Prostate gland (tissue), 2 donors: ENCODE measurements at places on chromosomes 5 and 9.

DNA sequence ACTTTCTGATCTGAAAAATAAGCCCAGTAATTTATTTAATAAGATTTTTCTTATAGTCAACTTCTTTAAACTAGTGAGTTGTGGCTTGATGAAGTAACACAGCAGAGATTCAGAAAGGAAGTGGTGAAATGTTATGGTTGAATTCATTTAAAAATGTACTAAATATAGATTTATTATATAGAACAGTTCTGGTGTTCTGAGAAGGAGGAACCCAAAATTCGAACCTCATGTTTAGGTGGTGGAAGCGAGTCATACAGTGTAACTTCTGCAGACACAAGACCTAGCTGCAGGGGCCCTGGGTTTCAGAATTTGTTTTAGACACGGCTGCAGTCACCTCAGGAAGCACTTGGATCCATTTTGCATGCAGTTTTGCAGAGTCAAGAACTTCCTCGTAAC, 188.2 kb downstream of the TRIO start:
- H3K4me1 ChIP-seq, result no peaks in the 10 kb centered on the region
- no peaks in the 10 kb centered on the region for H3K36me3 ChIP-seq
- H3K27ac ChIP-seq, result no peak overlapping the region
- no peak overlapping the region for H3K4me3 ChIP-seq
- H3K27me3 ChIP-seq, result no peaks in the 10 kb centered on the region

GRCh38 chr5:59746241-59746765, 147.2 kb downstream of the PDE4D start:
- H3K36me3 ChIP-seq, result no peaks in the 10 kb centered on the region

DNA sequence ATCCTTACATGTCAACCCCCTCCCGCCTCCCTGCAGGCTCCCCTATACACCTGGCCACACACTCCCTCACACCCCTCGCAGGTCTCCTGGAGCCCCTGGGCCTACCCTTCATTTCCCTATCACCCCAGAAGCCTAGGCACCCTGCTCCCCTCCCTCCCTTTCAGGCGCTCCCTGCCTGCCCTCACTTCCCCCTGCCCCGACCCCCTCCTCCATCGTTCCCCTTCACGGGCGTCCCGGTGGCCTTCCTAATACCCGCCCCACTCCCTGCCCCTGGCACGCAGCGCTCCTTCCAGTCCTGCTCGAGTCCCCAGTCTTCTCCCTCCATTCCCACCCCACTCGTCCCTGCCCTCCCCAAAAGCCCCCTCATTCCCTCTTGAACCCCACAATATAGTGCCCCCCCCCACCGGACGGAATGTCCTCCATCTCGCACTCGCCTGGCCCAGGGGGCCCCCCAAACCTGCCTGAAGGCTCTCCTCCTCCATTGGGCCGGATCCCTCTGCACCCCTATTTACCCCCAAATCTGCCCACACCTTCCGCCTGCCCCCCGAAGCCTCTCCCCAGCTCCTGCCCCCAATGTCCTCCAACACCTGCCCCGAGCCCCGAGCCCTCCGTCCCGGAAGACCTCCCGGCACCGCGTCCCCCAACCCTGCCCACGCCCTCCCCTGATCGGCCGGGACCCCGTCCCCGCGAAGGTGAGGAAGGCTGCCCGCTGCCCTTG, 746 bp downstream of the STRBP start:
- no peaks in the 10 kb centered on the region for H3K27me3 ChIP-seq
- no peak for DNase-seq
- no peaks in the 10 kb centered on the region for H3K36me3 ChIP-seq
- no peak overlapping the region for H3K27ac ChIP-seq
- peak overlapping the region; percentile 83 for H3K4me3 ChIP-seq

GRCh38 chr9:104927216-104927911, 591 bp downstream of the ABCA1 start:
- DNase-seq, result peak; percentile 23
- H3K36me3 ChIP-seq, result no peaks in the 10 kb centered on the region
- no peaks in the 10 kb centered on the region for H3K4me1 ChIP-seq
- H3K27me3 ChIP-seq, result no peaks in the 10 kb centered on the region

GRCh38 chr9:38682713-38683112, 37.2 kb downstream of the FAM240B start:
- no peaks in the 10 kb centered on the region for H3K27me3 ChIP-seq
- no peak overlapping the region for H3K27ac ChIP-seq
- no peak overlapping the region for H3K4me3 ChIP-seq
- H3K4me1 ChIP-seq, result no peaks in the 10 kb centered on the region

GRCh38 chr5:72691751-72692150, 124.7 kb upstream of the TNPO1 start:
- H3K4me1 ChIP-seq, result no peaks in the 10 kb centered on the region
- no peak overlapping the region for H3K4me3 ChIP-seq
- H3K27ac ChIP-seq, result no peak overlapping the region
- H3K27me3 ChIP-seq, result no peaks in the 10 kb centered on the region
- no peaks in the 10 kb centered on the region for H3K36me3 ChIP-seq
- DNase-seq, result no peak

DNA sequence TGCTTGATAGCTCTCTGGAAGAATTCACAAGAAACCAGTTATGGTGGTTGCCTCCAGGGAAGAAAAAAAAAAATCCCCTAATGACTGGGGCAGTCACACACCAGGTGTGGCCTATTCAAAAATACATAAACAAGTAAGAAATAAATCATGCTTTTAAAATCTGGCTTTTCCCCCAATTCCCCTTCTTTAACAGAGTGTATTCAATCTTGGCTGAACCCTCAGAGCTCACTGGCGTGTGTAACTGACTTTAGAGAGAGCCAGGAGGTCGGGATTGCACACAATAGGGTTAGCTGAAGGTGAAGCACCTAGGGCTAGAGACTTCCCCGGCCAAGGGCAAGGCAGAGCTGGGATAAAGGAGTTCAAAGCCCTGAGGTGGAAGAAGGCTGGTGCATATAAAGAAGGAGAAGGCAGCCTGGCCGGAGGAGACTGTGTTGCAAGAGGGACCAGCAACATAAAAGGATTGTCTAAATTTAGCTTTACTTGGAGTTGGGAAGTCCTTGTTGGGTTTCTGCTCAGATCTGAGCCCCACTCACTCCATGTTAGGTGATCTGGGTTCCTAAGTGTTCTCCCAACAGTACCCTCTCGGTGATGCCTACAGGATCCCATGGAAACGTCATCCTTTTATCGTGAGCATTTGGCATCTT, 19.7 kb downstream of the FNBP1 start:
- DNase-seq, result no peak
- H3K27ac ChIP-seq, result peak overlapping the region; percentile 50
- no peaks in the 10 kb centered on the region for H3K27me3 ChIP-seq
- no peaks in the 10 kb centered on the region for H3K36me3 ChIP-seq

DNA sequence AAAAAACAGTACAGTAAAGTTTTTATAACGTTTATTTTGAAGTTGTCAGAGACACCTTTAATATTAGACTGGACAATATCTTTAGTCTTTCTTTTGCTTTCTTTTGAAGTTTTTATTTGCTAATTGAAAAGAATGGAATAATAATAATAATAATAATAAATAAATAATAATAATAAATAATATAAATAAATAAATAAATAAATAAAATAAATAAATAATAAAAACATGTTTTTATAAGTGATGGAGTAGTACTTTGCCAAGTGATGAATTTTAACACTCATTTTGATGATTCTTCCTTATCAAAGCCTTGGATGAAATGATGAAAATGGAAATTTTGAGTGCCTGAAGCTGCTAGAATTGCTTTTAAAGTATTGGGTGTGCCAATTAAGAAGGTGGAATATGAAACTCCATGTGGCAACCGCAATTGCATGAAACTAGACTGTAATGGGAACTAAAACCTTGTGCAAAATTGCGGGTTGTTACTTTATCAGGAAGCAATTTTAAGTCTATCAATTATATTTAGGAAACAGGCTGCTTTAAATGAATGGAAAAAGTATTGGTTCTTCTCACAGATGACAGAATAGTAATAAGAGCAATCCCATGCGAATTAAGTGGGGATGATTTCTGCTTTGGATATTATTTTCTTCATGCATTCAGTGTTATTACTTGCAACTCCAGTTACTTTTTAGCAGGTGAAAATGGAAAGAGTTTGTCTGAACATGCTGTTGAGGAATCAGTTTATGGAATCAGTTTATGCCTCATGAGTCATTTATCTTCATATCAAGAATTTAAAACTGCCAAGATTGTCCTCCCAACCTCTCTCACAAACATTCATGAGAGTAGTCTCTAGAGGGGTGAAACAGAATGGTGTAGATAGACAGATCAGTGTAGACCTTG, 4.6 kb downstream of the ANXA1 start:
- H3K4me1 ChIP-seq, result peaks cover 3% of the 10 kb centered on the region
- H3K27me3 ChIP-seq, result no peaks in the 10 kb centered on the region
- peaks cover 4% of the 10 kb centered on the region for H3K36me3 ChIP-seq
- no peak overlapping the region for H3K4me3 ChIP-seq
- DNase-seq, result no peak

- H3K27me3 ChIP-seq, result no peaks in the 10 kb centered on the region
- no peak for DNase-seq
- no peaks in the 10 kb centered on the region for H3K36me3 ChIP-seq
- no peaks in the 10 kb centered on the region for H3K4me1 ChIP-seq
Measured at GRCh38 chr5:108788142-108788541, 40.4 kb downstream of the FER start.

DNA sequence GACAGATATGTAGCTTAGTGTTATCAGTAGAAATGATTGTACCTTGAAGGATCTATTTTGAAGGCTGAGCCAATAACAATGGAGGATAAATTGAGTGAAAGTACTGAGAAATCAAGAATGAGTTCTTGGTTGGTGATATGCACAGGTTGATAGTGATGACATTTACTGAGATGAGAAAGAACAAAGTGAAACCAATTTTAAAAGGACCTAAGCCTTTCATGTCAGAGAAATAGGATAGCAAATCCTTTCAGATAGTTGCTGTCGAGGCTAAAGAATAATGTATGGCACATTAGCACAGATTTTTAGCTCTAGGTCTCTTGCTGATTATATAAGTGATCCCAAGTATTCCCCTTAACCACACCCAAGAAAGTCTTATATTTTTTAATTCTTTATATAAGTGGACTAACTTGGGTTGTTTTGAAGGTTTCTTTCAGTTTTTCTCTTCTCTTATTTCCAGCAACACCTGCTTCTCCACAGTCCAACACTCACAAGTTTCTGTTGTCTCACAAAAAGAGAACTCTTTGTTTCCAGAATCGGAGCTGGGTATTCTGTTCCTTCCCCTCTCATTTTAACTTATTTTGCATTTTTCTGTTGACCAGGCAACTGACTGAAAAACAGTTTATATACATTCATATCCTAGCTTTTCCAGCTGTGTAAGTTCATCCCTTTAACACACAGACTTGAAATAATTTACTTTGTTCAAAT, 286.9 kb upstream of the ATP10B start:
- no peaks in the 10 kb centered on the region for H3K36me3 ChIP-seq
- no peak overlapping the region for H3K4me3 ChIP-seq
- DNase-seq, result no peak
- no peak overlapping the region for H3K27ac ChIP-seq
- no peaks in the 10 kb centered on the region for H3K27me3 ChIP-seq

- H3K4me1 ChIP-seq, result peaks cover 6% of the 10 kb centered on the region
- peak overlapping the region; percentile 69 for H3K4me3 ChIP-seq
- no peaks in the 10 kb centered on the region for H3K36me3 ChIP-seq
- peak; percentile 62 for DNase-seq
Measured at GRCh38 chr9:129610473-129611306, 10.2 kb downstream of the C9orf50 start.

GRCh38 chr5:170000155-170000554, 19.9 kb upstream of the INSYN2B start:
- no peak overlapping the region for H3K4me3 ChIP-seq
- H3K4me1 ChIP-seq, result no peaks in the 10 kb centered on the region
- H3K36me3 ChIP-seq, result no peaks in the 10 kb centered on the region
- no peaks in the 10 kb centered on the region for H3K27me3 ChIP-seq

DNA sequence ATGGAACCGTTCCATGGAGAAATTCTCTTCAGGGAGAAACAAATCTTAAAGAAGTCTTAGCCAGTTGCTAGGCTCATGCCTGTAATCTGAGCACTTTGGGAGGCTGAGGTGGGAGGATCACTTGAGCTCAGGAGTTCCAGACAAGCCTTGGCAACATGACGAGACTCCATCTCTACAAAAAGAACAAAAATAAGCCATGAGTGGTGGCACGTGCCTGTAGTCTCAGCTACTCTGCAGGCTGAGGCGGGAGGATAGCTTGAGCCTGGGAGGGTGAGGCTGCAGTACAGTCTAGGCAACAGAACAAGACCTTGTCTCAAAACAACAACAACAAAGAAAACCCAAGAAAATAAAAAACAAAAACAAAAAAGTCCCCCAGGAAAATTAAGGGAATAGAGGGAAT, 8.2 kb downstream of the HSPB3 start:
- no peaks in the 10 kb centered on the region for H3K27me3 ChIP-seq
- no peak overlapping the region for H3K4me3 ChIP-seq
- no peaks in the 10 kb centered on the region for H3K36me3 ChIP-seq
- no peak for DNase-seq

GRCh38 chr5:488241-488640, 36.0 kb downstream of the SLC9A3 start:
- H3K4me3 ChIP-seq, result no peak overlapping the region
- DNase-seq, result no peak
- no peak overlapping the region for H3K27ac ChIP-seq
- no peaks in the 10 kb centered on the region for H3K36me3 ChIP-seq

GRCh38 chr9:9949368-9949767, 663.4 kb downstream of the PTPRD start:
- no peak overlapping the region for H3K27ac ChIP-seq
- H3K27me3 ChIP-seq, result no peaks in the 10 kb centered on the region
- DNase-seq, result no peak
- no peaks in the 10 kb centered on the region for H3K4me1 ChIP-seq
- no peak overlapping the region for H3K4me3 ChIP-seq

DNA sequence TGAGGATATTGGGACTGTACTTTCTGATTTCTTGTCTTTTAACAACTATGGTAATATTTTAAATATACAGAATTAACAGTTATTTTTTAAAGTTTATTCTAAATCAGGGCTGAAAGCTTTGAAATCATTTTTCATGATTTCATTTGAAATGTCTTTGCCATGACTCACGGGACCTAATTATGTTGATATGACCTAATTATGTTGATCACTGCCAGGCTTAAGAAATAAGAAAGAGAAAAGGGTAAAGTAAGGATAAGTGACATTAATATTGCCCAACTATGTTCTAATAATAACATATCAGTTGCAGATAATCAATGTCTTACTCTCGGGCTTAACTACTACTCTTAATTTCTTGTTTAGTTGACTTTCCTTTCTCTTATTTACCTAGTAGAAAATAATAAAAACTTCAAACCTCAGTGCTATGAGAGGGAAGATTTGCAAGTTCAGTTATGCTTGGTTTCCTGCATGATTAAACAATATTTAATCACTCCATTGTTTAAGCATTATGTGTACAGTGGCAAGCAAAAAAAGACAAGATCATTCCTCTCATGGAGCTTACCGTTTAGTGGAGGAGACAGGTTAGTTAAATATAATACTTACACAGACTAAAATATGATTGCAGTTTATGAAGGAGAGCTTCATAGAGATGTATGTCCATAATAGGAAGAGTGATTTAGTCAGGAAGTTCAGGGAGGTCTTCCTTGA, 67.0 kb upstream of the EIF4EBP3 start:
- no peak overlapping the region for H3K27ac ChIP-seq
- no peak for DNase-seq
- H3K4me3 ChIP-seq, result no peak overlapping the region
- no peaks in the 10 kb centered on the region for H3K27me3 ChIP-seq
